ENCODE measurements at places on chromosomes 1 and 21.

GRCh38 chr1:61284248-61284854 lies 202.0 kb downstream of the NFIA start:
- DNase-seq: no peak

GRCh38 chr1:162619076-162619475 lies 13.2 kb upstream of the DDR2 start:
- DNase-seq: no peak

DNA sequence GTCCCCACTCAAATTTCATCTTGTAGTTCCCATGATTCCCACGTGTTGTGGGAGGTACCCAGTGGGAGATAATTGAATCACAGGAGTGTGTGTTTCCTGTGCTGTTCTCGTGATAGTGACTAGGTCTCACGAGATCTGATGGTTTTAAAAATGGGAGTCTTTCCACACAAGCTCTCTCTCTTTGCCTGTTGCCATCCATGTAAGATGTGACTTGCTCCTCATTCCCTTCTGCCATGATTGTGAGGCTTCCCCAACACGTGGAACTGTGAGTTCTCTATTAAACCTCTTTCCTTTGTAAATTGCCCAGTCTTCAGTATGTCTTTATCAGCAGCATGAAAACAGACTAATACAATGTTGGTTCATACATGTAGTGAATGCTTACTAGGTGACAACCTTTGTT lies 163.2 kb upstream of the PALMD start:
- no peak for DNase-seq

GRCh38 chr1:244311784-244312532 lies 139.8 kb downstream of the ADSS2 start:
- DNase-seq: no peak

DNA sequence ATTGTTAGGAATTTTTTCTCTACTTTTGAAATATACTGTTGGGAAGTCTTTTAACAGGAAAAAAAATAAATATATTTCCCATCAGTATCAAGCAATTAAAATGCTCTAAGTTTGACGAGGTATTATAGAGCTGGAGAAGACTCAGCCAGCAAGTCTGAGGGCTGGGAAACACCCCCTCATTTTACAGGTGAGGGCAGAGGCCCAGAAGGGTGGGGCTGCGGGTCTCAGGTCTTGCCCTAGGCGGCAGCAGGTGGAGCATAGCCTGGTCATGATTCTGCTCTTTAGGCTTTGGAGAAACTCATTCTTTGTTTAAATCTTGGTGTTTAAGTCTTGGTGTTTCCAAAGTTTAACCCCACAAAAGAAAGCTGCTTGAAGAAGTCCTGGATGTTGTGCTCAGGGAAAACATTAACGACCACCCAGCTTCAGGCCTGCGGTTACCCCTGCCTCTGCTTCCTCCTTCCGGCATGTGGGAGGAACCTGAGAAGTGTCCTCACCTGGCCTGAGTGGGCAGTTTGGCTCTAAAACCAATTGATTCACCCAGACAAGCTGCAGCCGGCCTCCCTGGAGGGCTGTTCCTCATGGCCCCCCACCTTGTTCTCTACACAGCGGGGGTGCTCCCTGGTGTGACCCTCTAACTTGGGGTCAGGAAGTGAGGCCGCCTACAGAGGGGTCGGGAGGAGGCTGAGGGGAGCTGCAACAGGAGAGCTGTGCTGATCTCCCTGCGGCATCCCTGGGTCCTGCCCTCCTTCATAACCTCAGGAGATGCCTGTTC lies 41.7 kb downstream of the OLFML2B start:
- DNase-seq: no peak

DNA sequence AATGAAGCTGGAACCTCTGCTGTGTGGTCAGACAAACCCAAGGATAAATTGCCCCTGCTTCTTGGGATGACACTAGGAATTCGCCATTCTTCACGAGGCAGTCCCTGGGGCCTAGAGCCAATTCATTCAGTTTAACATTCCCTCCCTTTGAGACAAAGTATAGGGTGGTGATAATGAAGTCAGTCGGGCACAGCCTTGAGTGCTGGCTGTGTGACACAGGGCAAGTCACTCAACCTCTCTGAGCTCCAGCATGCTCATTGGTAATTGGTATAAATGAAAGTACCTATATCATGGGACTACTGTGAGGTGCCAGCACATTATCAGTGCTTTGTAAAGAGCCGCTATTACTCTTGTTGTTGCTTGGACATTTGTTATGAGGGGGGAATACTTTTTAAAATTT lies 64.9 kb upstream of the DIRAS3 start:
- no peak for DNase-seq

DNA sequence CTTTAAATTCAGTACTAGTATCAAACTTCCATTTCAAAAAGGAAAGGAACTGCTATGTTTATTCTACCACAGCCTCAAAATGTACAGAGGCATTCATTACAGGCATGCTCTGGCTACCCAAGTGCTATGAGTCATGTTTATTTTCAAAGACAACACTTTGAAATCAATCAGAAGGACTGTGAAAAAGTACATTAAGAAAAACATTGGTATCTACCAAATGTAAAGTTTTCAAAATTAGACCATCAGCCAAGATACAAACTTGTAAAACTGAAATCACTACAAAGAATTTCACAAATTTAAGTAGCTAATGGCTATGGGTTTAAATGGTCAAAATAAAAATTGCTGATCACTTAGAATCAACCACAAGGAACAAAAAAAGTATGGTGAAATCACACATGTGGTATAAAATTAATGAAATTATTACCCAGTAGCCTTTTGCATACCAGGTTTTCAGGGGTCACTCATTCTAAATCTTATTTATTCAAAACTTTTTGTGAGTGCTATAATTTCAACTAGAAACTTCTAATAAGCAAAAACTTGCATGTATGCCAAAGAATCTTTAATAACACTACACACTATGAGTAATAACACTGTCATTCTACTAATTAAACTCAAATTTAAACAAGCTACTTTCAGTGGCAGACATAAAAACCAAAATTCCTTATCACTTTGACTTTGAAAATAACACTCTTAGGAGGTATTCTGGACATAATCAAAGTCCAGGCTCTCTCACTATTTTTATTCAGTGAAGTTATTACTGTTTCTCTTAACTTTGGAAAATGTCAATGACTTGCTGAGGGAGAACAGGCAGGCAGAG lies 49.2 kb downstream of the ENAH start:
- no peak for DNase-seq

DNA sequence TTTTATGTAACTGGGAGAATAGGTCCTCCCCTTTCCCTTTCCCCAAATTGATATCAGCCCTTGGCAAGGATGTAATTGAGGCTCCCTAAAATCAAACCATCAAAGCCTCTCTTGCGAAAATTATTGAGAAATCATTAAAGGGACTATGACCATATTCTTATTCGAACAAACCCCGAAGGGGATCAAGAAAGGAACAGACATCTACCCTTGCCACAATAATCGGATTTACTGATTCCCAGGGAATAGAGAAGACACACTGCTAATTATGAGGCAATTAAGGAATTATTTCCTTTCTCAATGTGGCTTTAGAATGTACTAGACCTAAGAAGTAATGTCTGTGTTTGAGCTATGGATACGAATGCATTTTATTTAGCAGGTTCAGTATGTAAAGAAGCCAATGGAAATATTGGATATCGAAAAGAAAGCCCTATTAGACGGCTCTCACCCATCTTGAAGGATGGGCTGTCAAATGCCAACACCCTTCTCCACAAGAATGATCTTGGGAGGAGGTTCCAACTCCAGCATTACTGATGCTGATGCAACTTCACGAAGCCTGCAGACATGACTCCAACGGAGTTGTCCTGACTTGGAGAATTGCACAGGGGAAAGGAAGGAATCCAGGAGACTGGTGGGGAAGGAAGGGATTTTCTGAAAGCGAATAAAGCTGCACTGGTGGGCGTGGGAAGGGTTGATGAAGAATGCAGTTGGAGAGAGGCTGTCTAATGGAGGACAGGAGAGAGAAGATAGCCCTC lies 11.6 kb upstream of the PTPRF start:
- DNase-seq: no peak

DNA sequence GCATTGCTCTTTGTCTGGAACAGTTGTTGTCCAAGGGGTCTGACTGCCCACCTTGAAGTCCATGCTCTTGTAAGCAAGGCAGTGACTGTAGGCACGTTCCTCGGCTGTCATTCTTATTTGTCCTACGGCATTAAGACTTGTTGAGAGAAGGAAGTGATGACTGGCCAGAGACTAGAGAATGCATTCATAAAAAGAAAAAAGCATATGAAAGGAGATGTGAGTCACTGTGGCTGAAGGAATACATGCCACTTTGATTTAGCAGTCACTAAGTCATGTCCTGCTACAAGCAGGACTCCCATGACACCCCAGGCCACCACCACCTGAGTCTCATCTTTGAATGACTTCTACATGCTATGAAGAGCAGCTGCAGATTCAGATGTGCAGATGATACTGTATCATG lies 50.5 kb downstream of the CNN3 start:
- no peak for DNase-seq

- DNase-seq: no peak
Measured at GRCh38 chr21:25425156-25425555, 182.1 kb downstream of the MRPL39 start.

DNA sequence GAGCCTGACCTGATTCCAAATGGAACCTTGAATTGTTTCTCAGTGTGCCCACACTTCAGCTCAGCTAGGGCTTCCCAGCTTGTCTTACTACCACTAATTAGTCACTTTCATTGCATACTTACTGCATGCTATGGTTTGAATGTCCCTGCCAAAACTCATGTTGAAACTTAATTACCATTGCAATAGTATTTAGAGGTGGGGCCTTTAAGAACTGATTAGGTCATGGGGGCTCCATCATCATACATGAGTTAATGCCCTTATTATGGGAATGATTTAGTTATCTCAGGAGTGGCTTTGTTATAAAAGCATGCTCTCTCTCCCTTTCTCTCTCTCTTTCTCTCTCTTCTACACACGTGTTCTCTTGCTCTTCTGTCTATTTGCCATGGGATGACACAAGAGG lies 68.3 kb downstream of the NENF start:
- DNase-seq: no peak

DNA sequence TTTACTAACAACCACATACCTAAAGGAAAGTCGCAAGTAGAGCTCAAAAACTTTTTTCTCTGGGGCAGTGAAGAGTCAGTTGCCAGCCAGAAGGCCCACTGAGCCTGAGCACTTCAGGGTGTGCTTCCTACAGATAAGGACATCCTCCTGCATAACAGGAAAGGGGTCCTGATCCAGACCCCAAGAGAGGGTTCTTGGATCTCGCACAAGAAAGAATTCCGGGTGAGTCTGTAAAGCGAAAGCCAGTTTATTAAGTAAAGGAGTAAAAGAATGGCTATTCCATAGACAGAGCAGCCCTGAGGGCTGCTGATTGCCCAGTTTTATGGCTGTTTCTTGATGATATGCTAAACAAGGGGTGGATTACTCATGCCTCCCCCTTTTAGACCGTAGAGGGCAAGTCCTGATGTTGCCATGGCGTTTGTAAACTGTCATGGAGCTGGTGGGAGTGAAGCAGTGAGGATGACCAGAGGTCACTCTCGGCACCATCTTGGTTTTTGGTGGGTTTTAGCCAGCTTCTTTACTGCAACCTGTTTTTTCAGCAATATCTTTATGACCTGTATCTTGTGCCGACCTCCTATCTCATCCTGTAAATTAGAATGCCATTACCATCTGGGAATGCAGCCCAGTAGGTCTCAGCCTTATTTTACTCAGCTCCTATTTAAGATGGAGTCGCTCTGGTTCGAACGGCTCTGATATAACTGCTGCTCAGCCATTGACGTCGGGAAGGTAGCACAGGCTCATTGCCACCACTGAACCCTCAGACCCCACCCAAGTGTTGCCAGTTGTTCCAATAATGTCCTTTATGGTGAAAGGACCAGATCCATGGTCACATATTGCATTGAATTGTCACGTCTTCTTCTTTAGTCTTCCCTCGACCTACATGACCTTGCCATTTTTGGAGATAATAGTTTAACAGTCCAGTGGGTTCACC lies 96.6 kb upstream of the ERRFI1 start:
- no peak for DNase-seq

- no peak for DNase-seq
Measured at GRCh38 chr1:116310180-116310579, 62.9 kb upstream of the ATP1A1 start.

GRCh38 chr1:156664046-156664766 lies 13.0 kb downstream of the NES start:
- DNase-seq: peak; percentile 55

DNA sequence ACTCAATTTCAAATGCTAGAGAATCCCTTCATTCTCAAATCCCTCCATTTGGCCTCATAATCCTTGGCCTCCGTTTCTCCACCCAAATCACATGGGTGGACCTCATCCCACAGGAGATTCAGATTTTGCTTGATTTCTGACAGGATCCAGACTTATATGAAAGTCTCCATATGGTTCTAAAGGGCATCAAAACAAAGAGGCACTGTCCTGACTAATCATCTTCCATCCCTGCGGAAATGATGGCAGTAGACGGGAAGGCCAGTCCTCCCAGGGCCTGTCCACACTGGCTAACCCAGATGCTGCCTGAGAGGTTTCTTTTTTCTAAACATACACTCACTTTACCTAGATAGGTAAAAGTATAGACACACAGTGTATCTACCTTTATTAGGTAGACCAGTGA lies 18.8 kb downstream of the ORC1 start:
- DNase-seq: no peak

- DNase-seq: no peak
Measured at GRCh38 chr21:24823247-24823646, 784.0 kb downstream of the MRPL39 start.

GRCh38 chr1:203744075-203744972 lies 20.7 kb upstream of the LAX1 start:
- no peak for DNase-seq

- no peak for DNase-seq
Measured at GRCh38 chr21:42473498-42474042, 22.5 kb downstream of the RSPH1 start.

GRCh38 chr1:219771080-219771479 lies 157.3 kb downstream of the SLC30A10 start:
- DNase-seq: no peak

- no peak for DNase-seq
Measured at GRCh38 chr1:1302006-1302430, 5.7 kb downstream of the ACAP3 start.

- DNase-seq: no peak
Measured at GRCh38 chr1:18340158-18340764, 140.5 kb upstream of the KLHDC7A start.

DNA sequence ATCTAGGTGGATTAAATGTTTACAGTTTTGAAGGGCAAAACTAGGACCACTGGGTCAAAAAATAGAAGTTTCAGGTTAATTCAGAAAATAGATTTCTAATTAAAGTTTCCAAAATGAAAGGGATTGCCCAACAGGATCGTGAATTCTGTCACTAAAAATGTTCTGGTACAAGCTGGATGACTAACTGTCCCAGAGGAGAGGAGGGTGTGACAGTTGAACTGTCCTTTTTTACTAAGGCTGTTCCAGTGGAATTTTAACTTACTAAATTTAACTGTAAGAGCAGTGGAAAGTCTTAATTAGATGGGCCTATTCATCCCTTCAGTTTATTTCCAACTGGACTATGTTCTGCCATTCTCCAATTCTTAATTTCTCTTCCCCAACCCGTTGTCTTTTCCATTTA lies 7.2 kb downstream of the SNX7 start:
- DNase-seq: no peak

Measured in NCI-H510A treated with DMSO at 0.1 percent for 48 hours (cell line).